Fibroblast of the aortic adventitia (primary cell): ENCODE measurements at places on chromosomes 3 and 15.

DNA sequence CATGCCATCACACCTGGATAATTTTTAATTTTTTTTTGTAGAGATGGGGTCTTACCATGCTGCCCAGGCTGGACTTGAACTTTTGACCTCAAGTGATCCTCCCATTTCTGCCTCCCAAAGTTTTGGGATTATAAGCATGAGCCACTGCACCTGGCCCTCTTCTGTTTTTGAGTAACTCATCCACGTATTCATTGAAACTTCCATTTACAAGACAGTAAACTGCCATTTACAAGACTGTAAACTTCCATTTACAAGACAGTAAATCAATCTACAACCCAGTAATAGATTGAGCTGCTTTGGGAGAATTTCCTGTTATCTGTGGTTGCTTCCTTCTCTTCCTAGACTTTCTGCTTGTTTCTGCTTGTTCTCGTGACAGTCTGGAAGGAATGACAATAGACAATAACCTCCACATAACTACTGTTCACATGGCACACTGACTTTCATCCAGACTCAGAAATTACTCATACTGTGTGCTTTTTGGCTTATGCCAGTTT lies 114.7 kb upstream of the CCNL1 start:
- peak; percentile 40 for DNase-seq

DNA sequence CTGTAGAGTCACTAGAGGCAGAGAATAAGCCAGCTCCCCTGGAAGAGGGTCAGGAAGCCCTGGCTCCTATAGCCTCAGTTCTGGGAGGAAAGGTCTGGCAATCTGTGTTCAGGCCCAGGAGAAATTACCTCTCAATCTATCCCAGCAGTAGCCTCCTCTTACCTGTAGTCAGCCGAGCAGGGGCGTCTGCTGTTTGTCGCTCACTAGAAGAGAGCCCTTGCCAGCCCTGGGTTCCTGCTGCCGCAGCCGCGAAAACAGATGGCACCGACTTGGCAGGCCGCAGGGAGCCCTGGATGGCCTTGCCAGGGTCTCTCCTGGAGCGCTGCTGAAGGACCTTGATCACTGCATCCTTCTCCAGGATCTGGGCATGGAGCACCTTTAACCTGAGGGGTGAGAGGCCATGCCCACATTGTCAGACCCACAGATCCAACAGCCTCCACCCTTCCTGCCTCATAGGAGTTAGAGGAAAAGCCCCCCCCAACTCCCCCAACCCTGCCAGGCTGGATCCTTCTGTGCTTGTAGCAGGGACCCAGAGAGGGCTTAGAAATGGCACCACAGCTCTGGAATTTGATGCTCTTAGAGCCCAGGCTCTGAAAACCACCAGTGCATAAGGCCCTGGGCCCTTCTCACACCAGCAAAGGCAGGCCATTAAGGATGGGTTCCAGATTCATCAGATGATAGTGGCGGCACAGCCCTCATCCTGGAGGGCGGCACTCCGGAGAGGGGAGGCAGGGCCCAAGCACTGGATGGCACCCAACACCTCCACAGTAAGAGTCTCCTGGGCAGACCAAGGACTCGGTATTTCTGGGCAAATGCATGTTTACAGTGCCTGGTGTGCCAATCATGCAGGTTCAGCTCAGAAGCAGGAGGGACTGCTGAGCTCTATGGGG lies 14.9 kb downstream of the AMOTL2 start:
- peak; percentile 19 for DNase-seq

DNA sequence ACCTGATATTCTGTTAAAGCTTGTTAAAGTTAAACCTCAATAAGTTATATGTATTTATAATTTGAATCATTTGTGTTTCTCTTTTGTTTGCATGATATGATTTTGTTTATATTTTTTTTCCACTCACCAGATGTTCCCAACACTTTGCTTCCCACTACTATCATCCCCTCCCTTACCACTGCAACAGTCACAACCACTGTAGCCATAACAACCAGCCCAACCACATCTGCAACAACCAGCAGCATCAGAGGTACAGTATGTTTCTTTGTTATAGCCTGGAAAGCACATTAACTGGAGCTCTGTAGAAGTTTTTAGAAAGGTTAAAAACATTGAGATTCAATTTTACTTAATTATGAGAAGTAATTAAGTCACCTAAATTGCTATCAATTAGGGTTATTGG lies 1011.9 kb downstream of the VGLL3 start:
- DNase-seq: no peak

GRCh38 chr3:113981803-113982202 lies 34.0 kb downstream of the ZDHHC23 start:
- DNase-seq: no peak

- DNase-seq: no peak
Observed at GRCh38 chr15:81062937-81063336, 62.2 kb downstream of the TLNRD1 start.

GRCh38 chr15:45637141-45637540 lies 2.3 kb downstream of the SQOR start:
- no peak for DNase-seq

DNA sequence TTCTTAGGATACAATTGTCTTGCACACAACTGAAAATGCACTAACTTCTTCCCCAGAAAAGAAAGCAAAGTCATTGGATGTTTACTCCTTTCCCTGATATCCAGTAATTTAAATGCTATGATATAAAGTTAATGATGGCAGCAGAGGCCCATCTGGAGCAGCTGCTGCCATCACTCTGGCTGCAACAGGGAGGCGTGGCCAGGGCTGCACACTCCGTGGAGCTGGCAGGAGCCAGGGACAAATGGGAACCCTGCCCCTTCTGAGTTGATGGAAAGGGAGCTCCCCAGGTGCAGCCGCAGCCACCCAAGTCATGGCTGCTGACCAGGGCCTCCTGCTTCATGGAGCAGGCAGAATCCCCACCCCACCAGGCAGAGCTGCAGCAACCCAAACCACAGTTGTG lies 72.6 kb upstream of the ALDH1A3 start:
- DNase-seq: no peak

- DNase-seq: no peak
Observed at GRCh38 chr3:24154781-24155180, 209.7 kb downstream of the NR1D2 start.
